Activated CD4-positive, alpha-beta T cell treated with anti-CD3 and anti-CD28 coated beads, Interleukin-2, amount 50 U/mL, for 24 hours (primary cell): ENCODE measurements at places on chromosomes 1 and 21.

- no peak for DNase-seq
Observed at GRCh38 chr1:102772831-102773230, 335.5 kb downstream of the COL11A1 start.

DNA sequence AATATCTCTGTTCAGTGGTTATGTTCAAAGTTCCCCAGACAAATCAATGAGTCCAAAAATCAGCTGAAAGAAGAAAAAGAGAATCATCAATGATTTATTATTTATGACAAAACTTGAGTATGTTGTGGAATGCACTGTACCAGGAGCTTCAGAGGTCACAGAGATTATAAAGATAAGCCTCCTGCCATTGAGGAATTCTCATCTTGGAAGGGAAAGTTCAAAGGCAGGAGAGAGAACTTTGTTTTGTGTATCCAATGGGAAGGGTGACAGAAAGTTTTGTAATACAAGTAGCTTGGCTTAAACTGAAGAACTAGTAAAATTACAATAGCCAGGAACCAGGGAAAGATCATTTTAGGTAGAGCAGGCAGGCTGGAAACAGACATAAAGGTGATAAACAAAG is 367.7 kb downstream of the VAV3 start:
- no peak for DNase-seq

GRCh38 chr1:65398083-65398482 is 22.4 kb upstream of the LEPR start:
- no peak for DNase-seq

DNA sequence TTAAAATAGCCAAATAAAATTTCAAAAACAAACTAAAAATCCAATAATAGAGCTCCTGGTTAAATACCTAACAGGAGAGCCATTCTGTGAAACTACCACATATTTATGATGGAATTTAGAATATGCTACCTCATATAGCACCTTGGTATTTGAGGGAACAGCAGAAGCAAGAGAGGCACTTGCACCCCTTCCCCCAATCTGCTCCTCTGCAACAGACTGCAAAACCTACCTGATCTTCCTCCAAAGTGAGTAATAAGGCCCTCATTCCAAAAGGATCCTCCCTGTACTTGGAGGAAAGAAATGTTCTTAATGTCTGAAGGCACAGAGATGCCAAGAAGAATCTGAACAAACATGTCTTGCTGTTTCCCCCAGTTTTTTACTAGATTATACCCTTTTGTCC is 28.1 kb upstream of the RNPC3 start:
- no peak for DNase-seq

DNA sequence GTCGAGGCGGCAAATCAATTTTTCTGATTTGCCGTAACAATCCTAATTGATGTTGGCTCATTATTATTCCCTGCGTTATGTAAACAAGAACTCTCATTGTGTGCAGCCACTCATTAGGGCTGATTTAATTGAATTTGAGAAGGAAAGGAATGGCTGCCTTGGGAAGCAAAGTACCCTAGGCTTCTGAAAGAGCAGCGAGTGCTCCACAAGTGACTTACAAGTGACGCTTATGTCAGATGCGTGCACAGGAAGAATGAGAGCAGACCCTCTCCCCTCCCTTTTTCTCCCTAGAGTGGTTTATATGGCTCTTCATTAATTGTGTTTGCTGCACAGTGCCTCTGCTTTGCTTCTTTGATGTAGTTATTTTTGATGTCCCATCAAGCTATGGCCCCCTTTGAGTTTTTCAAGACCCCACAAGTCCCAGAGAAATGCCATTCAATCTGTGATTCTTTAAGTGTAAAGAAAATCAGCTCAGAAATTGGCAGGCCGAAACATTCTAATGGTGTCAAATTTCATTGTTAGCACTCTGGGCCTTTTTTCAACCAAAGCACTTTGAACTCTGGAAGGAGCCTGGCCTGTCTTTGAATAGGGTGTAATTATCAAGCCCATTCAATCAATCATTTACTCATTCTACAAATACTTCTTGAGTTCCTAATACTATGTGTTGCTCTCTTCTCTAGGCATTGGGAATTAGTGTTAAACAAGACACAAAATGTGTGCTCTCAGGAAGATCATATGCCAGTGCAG is 86.8 kb upstream of the VAV3 start:
- no peak for DNase-seq

- no peak for DNase-seq
Observed at GRCh38 chr1:115402753-115403184, 64.7 kb upstream of the NGF start.

GRCh38 chr1:40258445-40258769 is 371 bp downstream of the ZMPSTE24 start:
- no peak for DNase-seq
